Right cardiac atrium (tissue), 5 donors: ENCODE measurements at places on chromosomes 2 and 18. TPM values are rescaled to one million over a fixed set of nuclear protein-coding genes. Genes with fewer than 3 reads are reported as not detected.

DNA sequence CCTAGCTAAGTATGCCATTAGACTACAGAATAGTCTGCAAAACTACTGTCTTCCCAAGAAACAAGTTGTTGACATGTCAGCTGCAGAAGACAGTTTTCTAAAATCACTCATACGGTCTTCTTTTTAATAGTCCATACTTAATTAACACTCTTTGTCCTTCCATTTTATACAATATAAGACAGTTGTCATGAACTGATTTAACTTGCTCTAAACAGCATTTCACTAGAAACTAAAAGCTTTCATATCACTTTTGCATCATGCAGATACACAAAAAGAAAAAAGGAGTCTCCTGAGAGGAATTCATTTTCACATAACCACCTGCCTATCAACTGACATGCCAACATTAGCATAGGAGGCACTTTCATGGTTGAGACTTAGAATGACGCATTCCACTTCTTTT lies 1159.6 kb upstream of the CHAC2 start:
- DNase-seq = no peak

The EPC2 gene
- total RNA-seq = 25.9 TPM

GRCh38 chr2:165582409-165582808 lies 112.9 kb downstream of the CSRNP3 start:
- DNase-seq = peak; percentile 22

The SPDYA gene
- 1.3 TPM for total RNA-seq

The SERPINB3 gene
- not detected for total RNA-seq

GRCh38 chr2:112290088-112290487 lies 14.7 kb downstream of the ZC3H6 start:
- DNase-seq = no peak

- DNase-seq = no peak
Observed at GRCh38 chr2:46666754-46667153, 187.4 kb downstream of the TMEM247 start.

DNA sequence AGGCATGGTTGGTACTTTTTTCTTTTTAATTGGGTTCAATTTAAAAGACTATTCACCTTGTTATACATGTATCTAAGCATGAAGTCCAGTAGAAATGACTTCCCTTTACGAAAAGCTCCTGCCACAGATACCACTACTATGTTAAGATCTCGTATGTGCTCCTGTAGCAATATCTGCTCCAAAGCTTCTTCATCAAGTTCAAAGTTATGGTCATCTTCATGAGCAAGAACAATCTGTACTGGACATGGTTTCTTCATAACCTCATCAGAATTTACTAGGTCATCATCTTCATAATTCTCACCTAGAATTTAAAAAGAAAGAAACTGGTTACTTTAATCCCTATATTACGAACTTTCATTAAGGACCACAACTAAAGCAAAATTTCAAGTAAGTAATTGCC lies 33.9 kb downstream of the ATL2 start:
- DNase-seq = no peak

GRCh38 chr18:26867471-26867870 lies 2.0 kb upstream of the AQP4 start:
- DNase-seq = no peak

GRCh38 chr2:237128026-237128703 lies 42.5 kb downstream of the COPS8 start:
- DNase-seq = peak; percentile 95

- DNase-seq = no peak
Observed at GRCh38 chr18:57270156-57270555, 82.2 kb upstream of the ST8SIA3 start.

GRCh38 chr2:176157499-176158185 lies 535 bp downstream of the HOXD3 start:
- no peak for DNase-seq

- peak; percentile 24 for DNase-seq
Observed at GRCh38 chr2:127420039-127420864, 2.0 kb downstream of the PROC start.

The MALL gene
- 26.1 TPM for total RNA-seq

- no peak for DNase-seq
Observed at GRCh38 chr2:535222-535621, 142.0 kb downstream of the TMEM18 start.

DNA sequence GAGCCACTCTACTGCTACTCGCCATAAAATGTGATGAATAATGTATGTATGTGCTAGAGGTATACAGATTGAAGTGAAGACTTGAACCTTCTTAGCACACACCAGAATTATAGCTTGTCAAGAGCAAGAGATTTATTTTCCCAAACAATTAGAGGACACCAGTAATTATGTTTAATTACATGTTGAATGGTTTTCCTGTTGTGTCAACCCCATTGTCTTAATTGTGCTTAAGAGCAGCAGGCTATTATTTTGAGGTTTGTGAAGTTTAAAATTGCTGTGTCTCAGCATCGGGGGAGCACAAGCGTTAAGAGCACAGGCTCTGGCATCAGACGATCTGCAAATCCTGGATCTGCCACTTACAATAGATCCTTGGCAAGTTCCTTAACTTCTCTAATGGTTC lies 29.0 kb downstream of the KIF5C start:
- DNase-seq = no peak

- no peak for DNase-seq
Observed at GRCh38 chr2:226098861-226099745, 699.6 kb downstream of the NYAP2 start.

DNA sequence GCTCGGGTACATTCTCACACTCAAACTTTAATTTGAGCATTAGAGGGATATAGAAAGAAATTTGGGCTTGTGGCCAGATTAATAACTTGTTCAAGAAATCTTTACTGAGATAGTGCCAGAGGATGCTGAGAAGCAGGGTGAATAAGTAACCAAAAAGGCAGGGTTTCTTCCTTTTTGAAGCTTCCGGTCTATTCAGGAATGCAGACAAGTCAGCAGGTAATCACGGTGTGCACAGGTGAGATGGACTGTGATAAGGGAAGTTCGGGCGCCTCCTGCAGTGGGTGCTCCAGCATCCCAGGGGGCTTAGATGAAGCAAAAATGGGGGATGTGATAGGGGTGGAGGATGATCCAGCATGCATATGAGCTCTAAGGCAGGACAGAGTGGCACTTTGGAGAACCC lies 44.9 kb upstream of the CYP1B1 start:
- DNase-seq = no peak

DNA sequence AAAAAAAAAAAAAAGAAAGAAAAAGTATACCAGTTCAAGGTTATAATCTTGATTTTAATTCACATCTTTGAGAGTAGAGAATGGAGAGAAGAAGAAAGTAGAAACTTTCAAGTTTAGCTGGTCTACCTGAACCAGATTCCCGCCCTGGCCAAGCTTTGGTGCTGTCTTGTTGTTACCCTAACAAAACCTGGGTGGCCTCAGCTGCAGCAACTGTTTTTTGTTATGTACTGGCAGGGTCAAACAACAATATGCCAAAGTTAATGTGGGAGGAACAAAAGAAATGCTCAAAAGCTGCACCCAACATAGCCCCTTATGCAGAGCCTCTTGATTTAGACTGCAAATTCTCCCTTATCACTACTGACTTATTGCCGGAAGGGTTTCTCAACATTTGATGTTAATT lies 165.3 kb upstream of the TFPI start:
- no peak for DNase-seq
